Aortic smooth muscle cell (primary cell): ENCODE measurements at places on chromosomes 13 and 19. TPM values are rescaled to one million over a fixed set of nuclear protein-coding genes. Genes with fewer than 3 reads are reported as not detected.

Gene CPB2
- total RNA-seq = not detected in 2 replicates

Gene ZNF230
- total RNA-seq = 3.2 and 4.1 TPM in 2 replicates

Gene PRTN3
- not detected in 2 replicates for total RNA-seq

Gene LGALS14
- not detected in 2 replicates for total RNA-seq
